Stimulated activated CD8-positive, alpha-beta memory T cell treated with anti-CD3 and anti-CD28 coated beads, Interleukin-7, amount 100 ng/mL, for 1 hour (primary cell): ENCODE measurements at places on chromosomes 12 and 14.

DNA sequence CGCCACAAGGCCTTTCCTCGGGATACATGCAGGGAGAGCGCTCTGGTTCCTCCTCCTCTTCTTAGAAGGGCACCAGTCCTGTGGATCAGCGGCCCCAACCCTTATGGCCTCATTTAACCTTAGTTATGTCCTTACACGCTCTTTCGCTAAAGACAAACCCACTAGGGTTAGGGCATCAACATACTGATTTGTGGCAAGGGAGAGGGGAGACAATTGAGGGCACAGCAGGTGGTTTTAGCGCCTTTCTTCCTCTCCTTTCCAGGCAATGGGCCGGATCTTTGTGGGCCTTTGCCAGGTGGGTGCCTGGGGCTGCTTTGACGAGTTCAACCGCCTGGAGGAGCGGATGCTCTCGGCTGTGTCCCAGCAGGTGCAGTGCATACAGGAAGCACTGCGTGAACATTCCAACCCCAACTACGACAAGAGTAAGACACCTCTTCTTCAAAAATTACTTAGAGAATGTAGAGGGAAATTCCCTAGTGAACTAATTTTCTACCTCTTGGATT lies 43.6 kb downstream of the DYNC1H1 start:
- DNase-seq = no peak

GRCh38 chr12:92861381-92861780 lies 67.7 kb downstream of the EEA1 start:
- DNase-seq = no peak

DNA sequence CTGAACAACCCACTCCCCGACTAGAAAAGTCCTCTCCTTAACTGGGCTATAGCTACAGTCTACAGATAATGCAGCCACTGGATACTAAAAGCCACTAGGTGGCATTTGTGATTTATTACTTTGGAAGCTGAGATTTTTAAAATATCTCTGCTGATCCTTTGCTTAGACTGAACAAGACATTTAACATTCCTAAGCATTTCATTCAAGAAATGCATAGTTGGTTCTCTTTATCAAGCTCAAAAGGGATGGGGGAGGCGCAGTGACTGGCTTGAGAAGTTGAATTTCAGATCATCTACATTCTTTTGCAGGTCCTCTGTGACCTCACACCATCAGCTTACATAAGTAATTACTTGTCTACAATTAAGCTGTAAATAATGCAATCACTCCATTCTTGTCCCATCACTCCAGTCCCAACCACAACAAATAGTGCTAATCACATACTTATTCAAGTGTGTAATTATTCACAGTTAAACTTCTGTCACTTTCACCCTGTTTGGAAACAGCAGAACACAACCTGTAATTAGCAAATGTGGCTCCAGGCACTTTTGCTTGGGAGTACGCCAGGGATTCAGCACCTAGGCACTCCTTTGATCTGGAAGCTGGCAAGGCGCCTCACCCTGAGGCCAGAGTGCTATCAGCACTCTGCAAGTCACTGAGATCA lies 203.6 kb downstream of the NOVA1 start:
- DNase-seq = no peak

DNA sequence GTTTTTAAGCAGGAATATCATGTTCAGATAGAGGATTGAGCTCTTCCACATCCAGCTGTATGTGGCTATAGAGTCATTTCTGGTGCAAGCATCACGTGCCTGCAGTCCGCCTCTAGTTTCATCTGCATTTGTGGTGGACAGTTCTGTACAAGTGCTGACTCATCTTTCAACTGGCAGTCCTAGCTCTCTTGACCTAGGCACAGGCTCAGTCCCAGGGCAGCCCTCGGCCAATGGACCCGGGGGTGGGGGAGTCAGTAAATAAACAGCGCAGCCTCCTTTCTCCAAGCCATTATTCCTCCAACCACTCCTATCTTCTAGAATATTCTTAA lies 41.8 kb upstream of the FRMD6 start:
- DNase-seq = no peak
